ENCODE measurements at places on chromosomes 1 and 21.

DNA sequence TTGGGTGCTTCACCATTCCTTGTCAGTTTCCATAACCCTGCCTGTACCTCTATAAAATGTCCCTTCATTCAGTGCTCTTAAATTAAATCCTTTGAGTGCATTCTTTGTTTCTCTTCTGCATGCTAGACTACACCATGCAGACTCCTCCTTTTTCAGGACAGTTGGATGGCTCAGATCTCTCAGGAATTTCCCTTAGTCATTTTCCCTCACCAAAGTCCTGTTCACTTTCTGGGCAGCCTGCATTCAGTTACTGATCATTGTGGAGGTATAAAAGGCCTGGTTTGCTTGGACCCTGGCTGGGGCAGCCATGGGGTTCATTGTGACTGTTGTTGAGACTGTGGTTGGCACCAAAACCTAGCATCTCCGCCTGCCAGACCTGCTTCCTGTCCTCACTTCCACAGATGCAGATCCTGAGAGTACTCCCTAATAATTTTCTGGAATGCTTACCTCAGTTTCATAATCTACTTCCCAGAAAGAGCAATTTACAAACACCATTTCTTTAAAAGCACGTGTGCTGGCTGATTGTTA lies 88.4 kb downstream of the PDE4B start:
- no peak for DNase-seq

- DNase-seq, result no peak
Observed at GRCh38 chr1:10546896-10547295, 72.1 kb downstream of the PEX14 start.

DNA sequence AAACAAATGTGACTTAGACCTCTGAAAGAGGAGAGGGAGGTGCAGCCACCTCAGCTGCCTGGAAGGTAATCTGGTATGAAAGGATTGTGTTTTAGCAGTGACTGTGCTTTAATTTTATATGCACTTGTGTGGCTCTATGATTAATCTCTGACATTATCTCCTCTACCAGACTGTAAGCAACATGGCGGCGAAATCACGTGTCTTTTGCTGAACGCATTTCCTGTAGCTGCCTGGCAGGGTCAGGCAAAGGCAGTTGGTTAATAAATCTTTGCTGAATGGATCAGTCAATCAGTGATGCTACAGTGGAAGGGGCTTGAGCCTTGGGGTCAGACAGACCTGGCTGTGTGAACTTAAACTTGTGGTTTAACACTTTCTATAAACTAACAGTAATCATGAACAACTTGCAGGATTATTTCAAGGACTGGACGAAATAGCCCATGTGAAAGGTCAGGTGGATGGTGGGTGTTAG lies 96.9 kb downstream of the ADSS2 start:
- no peak for DNase-seq

DNA sequence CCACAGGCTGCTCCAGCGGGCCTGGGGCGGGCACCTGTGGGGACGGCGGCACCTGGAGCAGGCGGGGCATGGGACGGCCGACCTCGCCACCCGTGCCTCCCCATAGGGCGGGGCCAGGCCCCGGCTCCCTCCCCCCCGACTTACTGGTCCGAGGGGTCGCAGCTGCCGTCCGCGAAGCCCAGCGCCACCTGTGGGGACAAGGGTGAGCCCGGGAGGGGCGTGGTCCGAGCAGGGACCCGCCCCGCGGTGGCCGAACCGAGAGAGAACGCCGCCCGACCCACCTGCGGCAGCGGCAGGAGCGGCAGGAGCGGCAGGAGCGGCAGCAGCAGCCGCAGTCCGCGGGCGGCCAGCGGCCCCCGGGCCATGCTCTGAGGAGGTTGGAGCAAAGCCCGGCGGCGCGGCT lies at the start of gene TMEM52:
Gene TMEM52 (minus strand): TSS at position 379 of the 403 bp plus-strand sequence. CDS start 14 bp downstream, at position 365.
- no peak for DNase-seq

DNA sequence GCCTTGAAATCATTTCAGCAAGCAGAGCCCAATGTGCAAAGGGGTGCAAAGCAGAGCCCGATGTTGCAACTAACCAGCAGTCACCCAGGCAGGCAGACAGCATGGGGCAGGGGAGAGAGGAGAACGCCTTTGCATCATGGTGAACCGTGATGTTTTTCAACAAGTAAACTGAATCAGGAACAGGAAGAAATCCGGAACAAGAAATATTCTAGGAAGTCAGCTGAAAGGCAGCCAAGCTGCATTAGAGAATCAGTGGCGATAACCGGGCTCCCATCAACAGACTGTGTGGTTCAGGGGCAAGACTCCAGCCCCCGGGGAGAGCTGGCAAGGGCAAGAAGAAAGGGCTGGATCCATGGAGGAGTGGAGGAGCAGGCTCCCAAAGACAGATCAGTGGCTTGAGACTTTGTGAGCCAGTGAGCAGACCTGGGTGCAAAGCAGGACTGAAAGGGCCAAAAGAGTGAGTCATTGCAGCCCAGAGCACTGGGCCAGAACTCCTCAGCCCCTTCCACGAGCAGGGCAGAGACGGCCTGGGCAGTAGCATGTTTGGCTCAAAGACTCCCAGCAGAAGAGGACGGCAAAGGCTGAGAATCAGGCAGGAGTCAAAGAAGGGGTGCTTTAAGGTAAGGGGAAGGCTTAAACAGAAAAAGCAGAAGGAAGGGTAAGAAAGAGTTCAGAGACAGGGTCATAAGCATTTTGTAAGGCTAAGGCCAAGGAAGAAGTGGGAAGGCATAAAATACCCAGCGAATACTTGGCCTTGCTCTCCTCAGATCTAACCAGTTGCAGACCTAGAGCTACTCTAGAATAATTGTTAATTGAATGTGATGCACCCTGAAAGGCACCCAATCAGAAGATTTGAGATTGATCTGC lies 155.0 kb downstream of the SETD4 start:
- DNase-seq, result no peak

- DNase-seq, result no peak
Observed at GRCh38 chr1:43621861-43622260, 28.1 kb upstream of the KDM4A start.

- peak; percentile 79 for DNase-seq
Observed at GRCh38 chr1:154324669-154325582, at the start of gene ATP8B2. Gene ATP8B2 (plus strand): TSS chr1:154325525. CDS start chr1:154328142, 2,617 bp downstream.

- DNase-seq, result no peak
Observed at GRCh38 chr1:20071416-20071815, 1.4 kb downstream of the PLA2G5 start.

DNA sequence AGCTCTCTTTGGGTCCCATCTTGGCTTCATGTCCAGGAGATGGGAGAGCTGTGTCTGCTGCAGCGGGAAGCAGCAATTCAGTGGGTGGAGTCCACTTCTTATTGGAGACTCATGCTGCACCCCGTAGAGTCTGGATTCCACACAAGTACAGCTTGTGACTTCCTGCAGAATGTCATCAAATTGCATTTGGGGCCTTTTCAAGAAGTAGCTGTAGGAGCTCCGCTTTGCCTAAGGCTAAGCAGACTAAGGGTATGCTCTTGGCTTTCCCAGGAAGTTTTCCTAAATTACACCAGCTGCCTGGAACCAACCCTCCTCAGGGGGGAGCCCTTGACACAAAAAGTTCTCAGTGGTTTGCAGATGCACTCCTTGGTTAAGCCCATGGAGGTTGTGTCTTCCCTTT lies 5.7 kb upstream of the MOB3C start:
- peak; percentile 68 for DNase-seq

- peak; percentile 64 for DNase-seq
Observed at GRCh38 chr1:9877962-9878361, 32.1 kb downstream of the CTNNBIP1 start.

- peak; percentile 40 for DNase-seq
Observed at GRCh38 chr1:54973205-54973921, 7.1 kb upstream of the TMEM61 start.

- no peak for DNase-seq
Observed at GRCh38 chr1:180130651-180131050, 24.0 kb upstream of the QSOX1 start.

GRCh38 chr1:109566982-109567381 lies 18.6 kb downstream of the GNAI3 start:
- no peak for DNase-seq

DNA sequence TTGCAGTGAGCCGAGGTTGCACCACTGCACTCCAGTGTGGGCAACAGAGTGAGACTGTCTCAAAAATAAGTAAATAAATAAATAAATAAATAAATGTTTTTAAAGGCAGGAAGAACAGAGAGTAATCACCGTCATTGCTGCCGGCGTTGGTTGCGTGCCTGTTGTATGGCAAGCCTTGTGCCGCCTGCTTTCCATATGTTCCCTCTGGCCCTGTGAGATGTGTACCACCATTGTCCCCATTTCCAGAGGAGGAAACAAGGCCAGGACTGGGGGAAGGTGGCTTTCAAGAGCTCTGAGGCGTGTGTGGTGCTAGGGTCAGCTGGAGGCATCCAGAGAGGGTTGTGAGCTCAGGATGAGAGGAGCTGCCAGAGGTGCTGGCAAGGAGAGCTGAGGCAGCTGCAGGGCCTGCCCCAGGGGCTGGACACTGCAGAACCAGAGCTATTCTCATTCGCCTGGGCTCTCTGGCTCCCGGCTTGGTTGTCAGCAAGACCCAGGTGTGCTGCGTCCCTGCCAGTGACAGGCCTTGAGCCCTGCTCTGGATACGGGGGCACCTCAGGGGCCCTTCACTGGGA lies 5.2 kb upstream of the MARCKSL1 start:
- no peak for DNase-seq

DNA sequence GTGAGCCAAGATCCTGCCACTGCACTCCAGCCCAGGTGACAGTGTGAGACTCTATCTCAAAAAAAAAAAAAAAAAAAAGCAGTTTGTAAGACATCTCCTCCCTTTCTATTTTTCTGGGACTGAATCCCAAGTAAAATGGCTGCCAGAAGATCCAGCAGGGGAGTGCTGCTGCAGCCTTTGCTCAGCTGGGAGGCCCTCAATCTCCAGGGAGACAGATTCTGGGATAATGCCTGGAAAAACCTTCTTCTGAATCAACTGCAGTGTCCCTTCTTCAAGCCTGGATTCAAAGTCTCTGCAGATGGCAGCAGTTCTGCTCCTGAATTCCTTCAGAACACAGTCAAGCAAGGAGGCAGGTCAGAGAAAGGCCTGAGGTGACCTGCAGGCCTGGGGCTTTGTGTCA lies 191.0 kb upstream of the NRIP1 start:
- no peak for DNase-seq

- no peak for DNase-seq
Observed at GRCh38 chr1:212491454-212491853, 58.7 kb downstream of the NENF start.

- DNase-seq, result peak; percentile 33
Observed at GRCh38 chr1:158022554-158023312, 29.3 kb downstream of the KIRREL1 start.

- DNase-seq, result no peak
Observed at GRCh38 chr21:38792676-38793459, 12.9 kb upstream of the ETS2 start.

- DNase-seq, result no peak
Observed at GRCh38 chr1:157269656-157270375, 131.6 kb upstream of the ETV3 start.

- no peak for DNase-seq
Observed at GRCh38 chr1:236332092-236332758, 50.5 kb upstream of the ERO1B start.

GRCh38 chr1:172425339-172425738 lies 4.9 kb downstream of the C1orf105 start:
- no peak for DNase-seq

GRCh38 chr21:25822981-25823380 lies 88.2 kb downstream of the GABPA start:
- DNase-seq, result peak; percentile 22

GRCh38 chr1:231161667-231162296 lies at the start of gene TRIM67:
Gene TRIM67 (plus strand): TSS chr1:231162058. CDS start chr1:231162970, 912 bp downstream.
- no peak for DNase-seq

DNA sequence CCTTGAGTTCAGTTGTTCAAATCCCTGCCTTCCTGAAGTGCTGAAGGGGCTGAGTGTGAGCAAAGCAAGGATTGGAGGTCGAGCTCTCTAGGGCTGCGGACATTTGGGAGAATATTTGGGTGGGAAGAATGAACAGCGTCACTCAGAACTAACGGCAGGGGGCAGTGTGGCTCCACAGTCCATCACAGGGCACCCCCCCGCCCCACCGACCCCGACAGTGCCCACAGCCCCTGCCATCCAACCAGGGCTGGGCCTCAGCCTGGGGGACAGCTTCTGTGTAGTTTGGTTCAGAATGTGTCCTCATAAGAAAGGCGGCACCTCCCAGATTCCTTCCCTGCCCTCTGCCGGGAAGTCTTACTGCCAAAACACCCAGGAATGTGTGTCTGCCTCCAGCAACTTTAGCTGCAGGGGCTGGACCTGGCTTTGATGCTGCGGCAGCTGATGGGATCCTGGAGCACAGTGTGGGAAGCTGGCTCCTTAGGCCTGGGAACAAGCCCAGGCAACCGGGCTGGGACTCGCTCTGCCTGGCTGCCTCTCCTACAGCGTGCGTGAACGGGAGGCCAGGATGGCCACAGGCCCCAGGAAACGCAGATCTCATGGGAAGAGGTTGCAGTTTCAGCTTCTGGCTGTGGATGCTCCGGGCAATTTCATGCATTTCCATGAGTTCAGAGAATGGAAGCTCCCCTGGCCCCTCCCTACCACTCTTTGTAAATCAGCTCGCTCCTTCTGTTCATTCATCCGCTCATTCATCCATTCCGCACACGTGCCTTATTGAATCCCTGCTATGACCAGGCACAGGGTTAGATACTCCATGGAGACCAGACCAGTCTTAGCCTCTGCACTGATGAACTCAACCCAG lies 104.9 kb upstream of the TMPRSS2 start:
- DNase-seq, result peak; percentile 65

- no peak for DNase-seq
Observed at GRCh38 chr21:24272521-24272938, 1334.8 kb downstream of the MRPL39 start.

GRCh38 chr1:48120621-48121020 lies 101.9 kb upstream of the SLC5A9 start:
- no peak for DNase-seq

GRCh38 chr1:36665478-36666080 lies 182.9 kb upstream of the CSF3R start:
- no peak for DNase-seq

- DNase-seq, result no peak
Observed at GRCh38 chr1:36419140-36419539, 21.4 kb upstream of the LSM10 start.

- DNase-seq, result peak; percentile 72
Observed at GRCh38 chr21:32572574-32573420, 12.5 kb downstream of the TCP10L start.

GRCh38 chr1:56132520-56132919 lies 446.8 kb downstream of the PLPP3 start:
- no peak for DNase-seq

- DNase-seq, result no peak
Observed at GRCh38 chr21:45283611-45284455, 3.9 kb downstream of the POFUT2 start.
